ENCODE measurements at places on chromosomes 5 and 9. TPM values are rescaled to one million over a fixed set of nuclear protein-coding genes. Genes with fewer than 3 reads are reported as not detected.

- H3K4me1 ChIP-seq = no peaks in the 10 kb centered on the region
- H3K27ac ChIP-seq = no peak overlapping the region
- no peak for DNase-seq
- no peak overlapping the region for H3K4me3 ChIP-seq
- no peaks in the 10 kb centered on the region for H3K36me3 ChIP-seq
Measured at GRCh38 chr5:82417776-82418607, 139.8 kb upstream of the RPS23 start.

DNA sequence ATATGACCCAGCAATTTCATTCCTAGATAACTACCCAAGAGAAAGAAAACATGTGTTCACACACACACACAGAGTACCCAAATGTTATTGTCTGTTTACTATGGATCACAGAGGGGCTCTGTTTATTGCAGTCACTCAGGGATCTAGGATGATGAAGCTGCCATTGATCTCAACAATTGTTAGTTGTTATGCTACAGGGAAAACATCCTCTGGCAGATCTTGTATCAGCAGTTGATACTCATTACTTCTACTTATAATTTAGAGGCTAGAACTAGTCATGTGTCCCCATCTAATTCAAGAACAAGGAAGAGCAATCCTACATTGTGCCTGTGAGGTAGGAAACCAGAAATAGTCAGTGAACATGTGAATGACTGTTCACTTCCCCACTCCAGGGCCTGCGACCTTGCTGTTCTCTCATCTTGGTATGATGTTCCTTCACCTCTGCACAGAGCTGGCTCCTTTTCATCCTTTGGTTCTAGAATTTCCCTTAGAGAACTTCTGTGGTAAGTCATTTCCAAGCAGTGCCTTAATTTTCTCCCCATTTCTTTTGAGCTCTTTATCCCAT lies 30.3 kb downstream of the NMUR2 start:
- H3K4me3 ChIP-seq = no peak overlapping the region
- H3K27me3 ChIP-seq = no peaks in the 10 kb centered on the region
- no peaks in the 10 kb centered on the region for H3K36me3 ChIP-seq

DNA sequence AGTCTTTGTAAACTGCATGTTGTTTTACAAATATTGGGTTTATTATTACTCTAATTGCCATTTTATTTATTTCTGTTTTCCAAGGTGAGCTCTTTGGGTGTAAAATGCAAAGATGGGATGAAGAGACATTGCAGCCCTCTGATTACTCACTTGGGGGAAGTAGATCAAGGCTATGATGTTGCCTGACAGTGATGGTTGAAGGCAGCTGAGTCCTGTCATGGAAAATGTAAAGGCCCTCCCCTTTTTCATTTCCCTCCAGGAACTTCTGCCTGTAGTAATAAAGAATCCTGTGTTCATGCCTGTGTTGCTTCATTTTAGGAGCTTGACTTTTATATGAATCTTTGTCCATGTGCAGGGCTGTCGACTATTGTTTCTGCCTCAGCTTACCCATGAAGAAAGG lies 605.4 kb upstream of the CLINT1 start:
- H3K27ac ChIP-seq = peak overlapping the region; percentile 21
- H3K4me1 ChIP-seq = no peaks in the 10 kb centered on the region
- no peak overlapping the region for H3K4me3 ChIP-seq
- no peaks in the 10 kb centered on the region for H3K27me3 ChIP-seq
- no peak for DNase-seq

DNA sequence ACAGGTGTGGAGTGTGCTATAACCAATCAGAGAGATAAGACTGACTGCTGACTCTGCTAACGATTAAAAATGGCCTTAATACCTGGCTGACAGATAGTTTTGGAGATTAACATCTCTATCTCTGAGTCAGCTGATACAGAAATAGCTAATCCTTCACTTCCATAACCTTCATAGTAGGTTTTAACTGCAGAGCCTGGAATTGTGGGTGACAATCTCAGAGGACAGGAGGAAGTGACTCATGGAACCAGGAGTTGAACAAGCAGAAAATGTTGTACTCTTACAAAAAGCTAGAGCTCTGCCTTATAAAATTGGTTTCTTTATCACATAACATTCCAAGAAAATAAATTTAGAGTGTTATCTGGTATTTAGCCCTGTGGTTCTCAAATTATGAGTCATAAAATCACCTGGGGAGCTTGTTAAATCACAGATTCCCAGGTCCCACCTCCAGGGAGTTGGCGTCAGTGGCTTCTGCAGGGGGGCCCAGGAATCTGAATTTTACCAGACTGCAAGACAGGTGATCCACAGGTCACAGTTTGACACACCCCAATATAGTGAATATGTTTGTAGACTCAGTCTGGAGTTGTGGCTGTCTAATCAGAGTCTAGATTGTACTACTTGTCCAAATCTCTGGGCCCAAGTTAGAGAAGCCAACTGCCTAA lies 44.4 kb upstream of the AFAP1L1 start:
- H3K4me3 ChIP-seq = no peak overlapping the region
- H3K4me1 ChIP-seq = no peaks in the 10 kb centered on the region
- no peak overlapping the region for H3K27ac ChIP-seq
- DNase-seq = no peak

GRCh38 chr5:91499943-91500531 lies 116.9 kb upstream of the ARRDC3 start:
- no peaks in the 10 kb centered on the region for H3K4me1 ChIP-seq
- no peak for DNase-seq
- no peak overlapping the region for H3K27ac ChIP-seq
- no peaks in the 10 kb centered on the region for H3K27me3 ChIP-seq

The OR1J2 gene
- not detected for total RNA-seq

The HTR4 gene
- total RNA-seq = 0.15 TPM

The P4HA2 gene
- 21.8 TPM for total RNA-seq

- H3K4me3 ChIP-seq = no peak overlapping the region
- no peaks in the 10 kb centered on the region for H3K36me3 ChIP-seq
- no peaks in the 10 kb centered on the region for H3K27me3 ChIP-seq
- no peak for DNase-seq
Measured at GRCh38 chr9:87573841-87574342, 76.2 kb downstream of the DAPK1 start.

DNA sequence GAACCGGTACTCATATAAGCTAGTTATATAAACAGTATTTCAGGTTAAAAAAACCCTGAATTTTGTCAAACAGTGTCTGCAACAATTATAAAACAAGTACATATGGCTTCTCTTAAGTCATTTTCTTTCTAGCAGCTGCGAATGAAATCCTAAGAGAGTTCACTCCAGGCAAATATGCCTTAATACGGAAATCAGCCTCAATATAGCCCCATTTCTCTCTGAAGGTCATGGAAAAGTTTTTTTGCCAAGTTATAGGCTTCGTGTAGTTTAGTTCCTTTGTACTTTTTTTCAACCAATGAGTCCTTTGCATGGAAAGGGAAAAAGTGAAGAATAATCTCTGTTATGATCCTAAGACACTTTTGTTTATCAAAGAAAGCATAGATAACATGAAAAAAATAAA lies 848.0 kb upstream of the ACO1 start:
- H3K36me3 ChIP-seq = no peaks in the 10 kb centered on the region
- no peak overlapping the region for H3K4me3 ChIP-seq
- DNase-seq = no peak
- no peak overlapping the region for H3K27ac ChIP-seq
- no peaks in the 10 kb centered on the region for H3K27me3 ChIP-seq
- H3K4me1 ChIP-seq = no peaks in the 10 kb centered on the region

- H3K36me3 ChIP-seq = no peaks in the 10 kb centered on the region
- H3K27me3 ChIP-seq = no peaks in the 10 kb centered on the region
- DNase-seq = no peak
- H3K27ac ChIP-seq = no peak overlapping the region
Measured at GRCh38 chr9:130419521-130420035, 25.2 kb upstream of the ASS1 start.

DNA sequence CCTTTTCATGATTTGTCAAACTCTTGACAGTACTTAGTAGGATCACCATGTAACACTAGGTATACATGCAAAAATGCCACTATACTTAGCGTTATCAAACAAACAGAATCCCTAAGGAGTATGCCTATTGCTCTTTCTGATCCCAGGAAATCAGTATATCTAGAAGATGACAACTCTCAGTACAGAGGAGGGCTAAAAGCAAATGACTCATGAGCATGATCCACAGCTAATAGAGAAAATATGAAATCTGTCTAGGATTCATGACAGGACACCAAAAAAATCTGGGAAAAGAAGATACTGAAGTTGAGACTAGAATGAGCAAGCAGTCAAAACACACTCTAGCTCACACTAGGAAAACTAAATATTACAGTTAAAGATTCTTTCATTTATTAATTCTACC lies 89.2 kb downstream of the RAPGEF6 start:
- H3K4me3 ChIP-seq = no peak overlapping the region
- H3K27ac ChIP-seq = no peak overlapping the region
- H3K4me1 ChIP-seq = no peaks in the 10 kb centered on the region
- no peak for DNase-seq

GRCh38 chr9:78954286-78954685 lies 617.5 kb upstream of the TLE4 start:
- H3K27ac ChIP-seq = no peak overlapping the region
- no peak overlapping the region for H3K4me3 ChIP-seq
- no peak for DNase-seq
- H3K4me1 ChIP-seq = no peaks in the 10 kb centered on the region
- no peaks in the 10 kb centered on the region for H3K27me3 ChIP-seq
- no peaks in the 10 kb centered on the region for H3K36me3 ChIP-seq

GRCh38 chr9:93081931-93082330 lies 14.1 kb upstream of the CARD19 start:
- no peaks in the 10 kb centered on the region for H3K27me3 ChIP-seq
- H3K27ac ChIP-seq = no peak overlapping the region
- H3K4me1 ChIP-seq = no peaks in the 10 kb centered on the region
- H3K36me3 ChIP-seq = no peaks in the 10 kb centered on the region
- no peak overlapping the region for H3K4me3 ChIP-seq

DNA sequence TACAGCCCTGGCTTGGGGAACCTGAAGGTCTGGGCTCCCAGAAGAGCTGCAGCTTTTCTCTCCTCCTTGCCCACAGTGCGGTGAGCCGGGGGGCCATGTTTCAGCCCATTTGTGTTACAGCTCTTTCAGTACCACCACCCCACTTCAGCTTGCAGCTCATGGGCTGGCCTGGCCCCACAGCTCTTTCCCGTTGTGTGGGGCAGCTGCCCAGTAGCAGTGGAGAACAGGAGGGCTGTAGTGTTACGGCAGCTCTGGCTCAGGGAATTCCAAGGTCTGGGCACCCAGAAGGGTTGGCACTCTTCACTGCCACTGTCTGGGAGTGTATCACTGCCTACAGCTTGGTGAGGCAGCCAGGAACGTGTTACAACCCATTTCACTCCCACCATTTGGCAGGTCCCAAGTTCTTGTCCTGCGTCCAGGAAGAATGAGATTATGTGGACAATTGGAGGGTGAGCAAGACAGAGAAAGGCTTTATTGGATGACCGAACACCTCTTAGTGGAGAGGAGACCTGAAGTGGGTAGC lies 390.5 kb downstream of the KDM4C start:
- DNase-seq = no peak
- no peak overlapping the region for H3K4me3 ChIP-seq
- no peak overlapping the region for H3K27ac ChIP-seq
- no peaks in the 10 kb centered on the region for H3K4me1 ChIP-seq
- H3K27me3 ChIP-seq = no peaks in the 10 kb centered on the region

The LHX3 gene
- total RNA-seq = not detected

GRCh38 chr5:14115323-14115895 lies 27.7 kb upstream of the TRIO start:
- peak overlapping the region; percentile 36 for H3K27ac ChIP-seq
- H3K36me3 ChIP-seq = no peaks in the 10 kb centered on the region
- H3K27me3 ChIP-seq = no peaks in the 10 kb centered on the region
- no peaks in the 10 kb centered on the region for H3K4me1 ChIP-seq

DNA sequence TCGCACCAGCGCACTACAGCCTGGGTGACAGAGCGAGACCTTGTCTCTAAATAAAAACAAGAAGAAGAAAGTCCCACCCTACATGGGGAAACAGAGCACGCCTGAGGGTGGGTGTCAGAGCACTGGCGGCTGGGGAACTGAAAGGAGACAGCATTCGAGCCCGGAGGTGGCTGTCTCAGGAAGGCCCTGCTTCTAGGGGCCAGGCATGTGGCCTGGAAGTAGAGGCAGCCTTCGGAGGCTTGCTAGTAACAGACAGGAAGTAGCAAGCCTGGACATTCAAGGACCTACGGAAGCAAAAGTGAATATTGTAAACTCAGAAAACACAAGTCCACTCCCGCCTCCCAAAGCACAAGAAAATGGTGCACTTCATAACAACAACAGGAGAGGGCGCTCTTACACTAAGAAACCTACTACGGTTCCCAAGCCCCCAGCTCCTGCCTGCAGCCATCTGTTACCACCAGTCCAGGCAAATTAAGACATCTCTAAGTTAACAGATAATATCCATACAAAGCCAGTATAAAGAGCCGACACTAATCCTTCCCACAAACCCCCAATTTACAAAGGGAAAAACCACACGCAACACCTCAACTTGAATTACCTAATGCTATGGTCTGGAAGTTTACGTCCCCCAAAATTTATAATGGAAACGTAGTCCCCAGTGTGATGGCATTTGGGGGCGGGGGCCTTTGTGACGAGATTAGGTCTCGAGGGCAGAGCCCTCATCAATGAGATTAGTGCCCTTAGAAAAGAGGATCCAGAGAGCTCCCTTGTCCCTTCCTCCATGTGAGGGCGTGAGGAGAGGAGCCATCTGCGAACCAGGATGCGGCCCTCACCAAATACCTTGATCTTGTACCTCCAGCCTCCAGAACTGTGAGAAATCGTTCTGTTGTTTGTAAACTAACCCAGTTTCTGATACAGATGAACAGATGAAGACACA lies 7.7 kb downstream of the RASGEF1C start:
- H3K27ac ChIP-seq = no peak overlapping the region
- H3K4me3 ChIP-seq = no peak overlapping the region
- H3K36me3 ChIP-seq = no peaks in the 10 kb centered on the region
- DNase-seq = no peak
- H3K27me3 ChIP-seq = peaks cover 12% of the 10 kb centered on the region
- H3K4me1 ChIP-seq = no peaks in the 10 kb centered on the region

- no peak for DNase-seq
- no peaks in the 10 kb centered on the region for H3K4me1 ChIP-seq
- no peaks in the 10 kb centered on the region for H3K27me3 ChIP-seq
- no peaks in the 10 kb centered on the region for H3K36me3 ChIP-seq
Measured at GRCh38 chr9:127118597-127119319, 3.7 kb downstream of the ANGPTL2 start.

The CORO2A gene
- total RNA-seq = 1.4 TPM

DNA sequence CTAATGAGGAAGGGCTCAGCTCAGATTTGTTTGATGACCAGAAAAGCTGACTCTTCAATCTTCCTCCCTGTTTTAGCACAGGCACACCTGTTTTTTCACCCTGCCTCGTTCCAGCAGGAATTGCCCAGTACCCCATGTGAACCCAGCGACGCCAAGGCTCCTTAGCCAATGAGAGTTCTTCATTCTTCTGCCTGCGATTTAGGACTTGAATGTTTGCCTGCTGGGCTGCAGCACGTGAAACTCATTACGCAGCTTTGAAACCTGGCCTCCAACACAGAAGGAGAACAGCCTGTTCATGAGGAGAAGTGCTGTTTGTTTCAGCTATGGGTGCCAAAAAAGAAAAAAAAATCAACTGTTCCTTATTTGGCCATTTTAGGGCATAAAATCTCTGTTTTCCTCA lies 315.5 kb downstream of the TRPM3 start:
- no peaks in the 10 kb centered on the region for H3K27me3 ChIP-seq
- no peak overlapping the region for H3K4me3 ChIP-seq
- H3K36me3 ChIP-seq = no peaks in the 10 kb centered on the region
- peak; percentile 24 for DNase-seq
- H3K4me1 ChIP-seq = no peaks in the 10 kb centered on the region

GRCh38 chr5:114120166-114120565 lies 241.7 kb upstream of the KCNN2 start:
- no peak overlapping the region for H3K27ac ChIP-seq
- H3K4me3 ChIP-seq = no peak overlapping the region
- DNase-seq = no peak
- H3K36me3 ChIP-seq = no peaks in the 10 kb centered on the region
- no peaks in the 10 kb centered on the region for H3K27me3 ChIP-seq
- H3K4me1 ChIP-seq = no peaks in the 10 kb centered on the region
